ENCODE measurements at places on chromosomes 3 and 15.

- DNase-seq = no peak
Measured at GRCh38 chr3:43341788-43342187, 55.4 kb downstream of the SNRK start.

GRCh38 chr3:29577250-29577649, 296.4 kb downstream of the RBMS3 start:
- no peak for DNase-seq

DNA sequence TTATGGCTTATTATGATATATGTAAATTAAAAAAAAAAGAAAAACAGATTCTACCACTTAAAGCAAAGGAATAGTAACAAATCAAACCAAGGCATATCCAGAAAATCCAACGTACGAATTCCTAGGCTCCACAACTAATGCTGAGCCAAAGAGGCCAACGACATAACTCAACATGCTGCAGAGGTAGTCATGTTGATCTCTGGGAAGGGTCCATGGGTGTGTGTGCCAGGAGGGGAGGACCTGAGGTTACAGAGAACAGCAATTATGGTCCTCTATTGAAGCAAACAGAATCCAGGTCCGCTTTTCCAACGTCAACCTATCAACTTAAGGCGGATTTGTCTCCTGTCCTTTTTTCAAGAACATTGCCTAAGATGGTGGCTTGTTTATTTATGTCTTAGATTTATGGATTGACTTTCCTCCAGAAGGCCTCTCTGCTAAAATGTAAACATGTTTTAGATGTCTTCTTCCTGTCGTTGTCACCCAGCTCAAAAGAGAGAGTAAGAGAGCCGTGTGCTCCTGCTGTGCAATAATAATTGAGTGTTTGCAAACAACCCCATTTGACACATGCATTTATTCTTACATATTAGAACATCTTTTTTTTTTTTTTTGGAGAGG, 20.4 kb downstream of the NANOGP8 start:
- DNase-seq = no peak

DNA sequence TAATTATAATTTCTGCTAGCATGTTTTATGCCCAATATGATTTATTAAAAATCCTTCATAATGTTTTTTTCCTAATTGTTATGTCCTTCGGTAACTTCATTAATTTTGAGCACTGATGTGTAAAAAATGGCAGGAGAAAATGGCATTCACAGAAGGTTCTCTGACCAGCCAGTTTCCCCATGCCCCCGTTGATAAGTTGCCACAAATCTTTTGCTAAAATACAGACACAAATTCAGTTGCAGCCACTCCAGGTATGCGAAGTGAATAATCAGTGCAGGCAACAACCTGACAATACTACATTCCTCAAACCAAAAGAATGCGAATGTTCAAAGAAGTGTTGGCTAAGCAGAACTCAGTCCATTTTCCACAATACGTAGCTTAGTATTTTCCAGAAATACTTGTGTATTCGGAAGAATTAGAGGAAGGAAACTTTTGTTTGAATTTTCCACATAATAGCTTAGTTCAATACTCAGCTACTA, 32.7 kb downstream of the CHL1 start:
- DNase-seq = no peak

GRCh38 chr3:185549122-185549521, 3.3 kb downstream of the LIPH start:
- no peak for DNase-seq

- no peak for DNase-seq
Measured at GRCh38 chr15:90376789-90377188, 11.3 kb upstream of the IQGAP1 start.
